ENCODE measurements at places on chromosomes 4 and X.

DNA sequence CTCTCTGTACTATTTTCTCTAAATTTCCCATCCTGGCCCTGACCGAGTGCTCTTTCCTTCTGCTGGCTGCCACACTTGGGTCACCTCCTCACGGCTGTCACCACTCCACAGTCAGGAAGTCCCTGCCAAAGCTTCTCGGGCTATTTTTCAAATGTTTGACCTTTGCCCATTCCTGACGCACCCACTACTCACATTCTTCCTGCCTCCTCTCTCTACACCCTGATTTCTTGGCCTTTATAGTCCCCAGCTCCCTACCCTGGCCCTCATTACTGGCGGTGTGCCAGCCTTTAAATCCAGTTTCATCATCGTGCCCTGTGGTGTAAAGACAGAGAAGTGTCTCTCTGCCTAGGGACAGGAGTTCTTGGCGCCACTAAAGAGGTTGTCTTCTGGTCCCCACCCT, 46.4 kb upstream of the GATB start:
- DNase-seq = no peak

- DNase-seq = no peak
Measured at GRCh38 chrX:116111497-116111896, 59.0 kb upstream of the AGTR2 start.

DNA sequence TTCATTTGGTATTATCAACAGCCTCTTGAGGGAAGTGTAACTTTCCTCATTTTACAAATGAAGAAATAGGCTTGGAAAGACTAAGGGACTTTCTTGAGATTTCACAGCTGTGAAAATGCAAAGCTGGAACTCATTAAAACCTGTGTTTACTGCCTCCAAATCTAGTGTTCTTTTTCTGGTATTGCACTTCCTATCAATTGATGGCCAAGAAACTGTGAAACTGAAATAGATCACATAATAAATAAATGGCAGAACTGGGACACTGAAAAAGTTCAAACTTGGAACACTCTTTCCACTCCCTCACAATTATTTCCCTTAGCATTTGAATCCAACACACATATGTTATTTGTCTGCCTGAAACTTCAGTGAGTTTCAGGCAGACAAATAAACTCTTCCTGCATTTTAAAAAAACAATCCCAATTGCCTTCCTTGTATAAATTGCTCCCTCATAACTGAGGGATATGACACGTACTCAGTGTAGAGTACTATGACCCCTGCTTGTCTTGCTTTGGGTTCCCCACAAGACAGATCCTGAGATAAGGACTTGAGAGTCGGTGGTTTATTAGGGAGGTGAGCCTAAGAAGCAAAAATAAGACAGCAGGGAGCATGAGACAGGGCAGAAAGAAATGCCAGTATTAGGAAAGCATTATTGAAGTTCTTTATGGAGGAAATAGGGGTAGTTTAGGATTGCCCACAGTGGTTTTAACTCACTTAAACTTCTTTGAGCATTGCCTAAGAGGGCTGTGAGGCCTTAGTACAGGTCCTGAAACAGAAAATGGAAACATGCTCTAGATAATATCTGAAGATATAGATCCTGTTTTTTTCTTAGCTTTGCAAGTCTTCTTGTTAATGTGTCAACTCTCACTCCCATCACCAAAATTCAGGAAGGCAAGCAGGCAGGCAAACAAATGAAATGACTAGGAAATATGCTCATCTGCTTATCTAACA, 33.9 kb downstream of the RTL3 start:
- no peak for DNase-seq

GRCh38 chrX:24146283-24146949, 3.1 kb upstream of the ZFX start:
- no peak for DNase-seq

DNA sequence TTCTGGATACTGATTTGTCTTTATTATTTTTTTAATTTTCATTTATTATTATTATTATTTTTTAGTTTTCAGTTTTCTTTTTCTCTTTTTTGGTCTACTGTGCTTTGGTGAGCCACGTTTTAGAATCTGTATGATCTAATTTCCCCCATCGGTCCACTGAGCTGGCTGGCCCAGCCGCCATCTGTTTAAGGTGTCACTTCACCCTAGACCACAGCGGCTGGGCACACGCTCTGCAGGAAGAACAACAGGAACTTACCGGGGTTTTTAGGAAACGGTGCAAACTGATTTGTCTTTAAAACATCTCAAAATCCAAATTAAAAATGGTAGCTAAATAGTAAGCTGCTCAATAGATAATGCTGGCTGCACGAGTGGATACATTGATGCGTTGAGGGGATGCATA, 48.8 kb upstream of the AMOT start:
- no peak for DNase-seq

DNA sequence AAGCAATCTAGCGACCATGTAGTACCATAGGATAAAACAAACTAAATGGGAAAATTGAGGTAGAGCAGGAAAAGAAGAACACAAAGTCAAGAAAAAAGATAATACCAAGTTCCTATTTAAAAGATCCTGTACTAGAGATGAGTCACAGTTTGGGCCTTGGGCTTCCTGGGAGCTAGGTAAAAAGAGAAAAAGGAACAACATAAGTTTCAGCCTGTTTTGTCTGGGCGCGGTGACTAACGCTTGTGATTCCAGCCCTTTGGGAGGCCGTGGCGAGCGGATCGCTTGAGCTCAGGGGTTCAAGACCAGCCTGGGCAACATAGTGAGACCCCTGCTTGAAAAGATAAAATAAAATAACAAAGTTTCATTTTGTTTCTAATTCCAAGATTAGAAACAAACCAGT, 14.0 kb upstream of the TMEM156 start:
- DNase-seq = no peak

DNA sequence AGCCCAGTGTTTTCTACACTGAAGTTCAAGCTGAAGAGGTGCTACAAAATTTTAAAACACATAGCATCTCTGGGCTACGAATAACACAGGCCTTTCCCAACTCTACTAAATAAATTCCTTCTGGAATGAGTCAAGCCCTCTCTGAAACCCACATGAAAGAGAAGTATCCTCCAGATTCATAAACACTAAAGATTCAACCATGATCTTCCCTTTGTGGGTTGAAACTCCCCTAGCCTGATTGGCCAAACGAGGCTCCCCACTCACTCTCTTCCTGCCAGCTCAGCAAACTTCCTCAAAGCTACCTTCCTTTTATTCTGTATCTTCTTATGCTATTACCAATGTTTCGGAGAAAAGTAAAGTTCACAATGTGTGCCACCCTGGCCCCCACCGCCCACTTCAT, 95.4 kb downstream of the NKX6-1 start:
- no peak for DNase-seq

DNA sequence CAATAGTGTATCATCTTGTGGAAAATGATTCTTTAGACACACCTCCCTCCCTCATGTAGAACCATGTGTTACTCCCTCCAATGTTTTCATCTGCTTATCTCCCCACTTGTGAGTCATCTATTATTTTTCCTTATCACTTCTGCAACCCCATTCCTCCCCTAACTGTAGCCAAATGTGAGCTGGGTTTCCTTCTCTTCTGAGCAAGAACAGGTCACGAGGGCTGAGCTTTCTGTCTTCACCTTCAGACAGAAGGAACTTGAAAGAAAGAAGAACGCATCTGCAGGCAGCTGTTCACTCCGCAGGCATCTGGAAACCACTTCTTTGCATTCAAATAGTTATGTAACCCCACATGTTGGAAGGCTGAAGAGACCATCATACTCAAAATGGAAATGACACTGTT, 1.8 kb downstream of the PPP1R2C start:
- no peak for DNase-seq

- no peak for DNase-seq
Measured at GRCh38 chr4:87151730-87152129, 68.7 kb downstream of the KLHL8 start.

DNA sequence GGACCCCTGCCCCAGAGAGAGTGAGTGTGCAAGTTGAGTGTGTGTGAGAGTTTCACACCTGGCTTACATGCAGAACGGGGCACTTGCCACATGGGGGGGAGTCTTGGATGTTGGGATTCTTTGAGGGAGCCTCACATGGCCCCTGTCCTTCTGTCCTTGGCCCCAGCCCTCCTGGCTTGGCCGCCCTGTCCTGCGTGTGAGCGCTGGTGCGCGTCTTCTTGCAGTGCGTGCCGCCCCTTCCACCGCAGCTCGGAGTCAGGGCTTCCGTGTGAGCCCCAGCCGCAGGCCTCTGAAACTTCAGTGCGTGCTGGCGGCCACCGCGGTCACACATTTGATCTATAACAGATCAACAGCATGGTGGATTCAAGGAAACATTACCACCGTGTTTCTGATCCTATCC, 30.1 kb upstream of the HGFAC start:
- no peak for DNase-seq

GRCh38 chrX:132034648-132035047, 11.5 kb downstream of the STK26 start:
- DNase-seq = no peak

DNA sequence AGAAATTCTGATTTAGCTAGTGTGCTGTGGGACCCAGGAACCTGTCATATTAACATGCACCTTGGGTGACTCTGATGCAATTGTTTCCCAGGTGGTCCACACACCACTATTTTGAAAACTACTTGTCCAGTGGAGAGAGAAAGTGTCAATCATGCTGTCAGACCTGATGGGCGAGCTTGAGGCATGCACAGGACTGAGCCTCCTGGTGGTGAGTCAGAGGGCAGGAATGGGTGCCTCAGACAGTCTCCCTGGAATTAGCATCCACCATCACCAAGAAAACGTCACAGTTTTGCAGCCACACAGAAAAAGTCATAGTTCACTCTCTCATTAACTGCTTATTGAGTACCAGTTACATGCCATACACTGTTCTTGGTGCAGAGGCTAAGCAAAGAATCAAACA, 181.8 kb upstream of the MAOA start:
- no peak for DNase-seq

DNA sequence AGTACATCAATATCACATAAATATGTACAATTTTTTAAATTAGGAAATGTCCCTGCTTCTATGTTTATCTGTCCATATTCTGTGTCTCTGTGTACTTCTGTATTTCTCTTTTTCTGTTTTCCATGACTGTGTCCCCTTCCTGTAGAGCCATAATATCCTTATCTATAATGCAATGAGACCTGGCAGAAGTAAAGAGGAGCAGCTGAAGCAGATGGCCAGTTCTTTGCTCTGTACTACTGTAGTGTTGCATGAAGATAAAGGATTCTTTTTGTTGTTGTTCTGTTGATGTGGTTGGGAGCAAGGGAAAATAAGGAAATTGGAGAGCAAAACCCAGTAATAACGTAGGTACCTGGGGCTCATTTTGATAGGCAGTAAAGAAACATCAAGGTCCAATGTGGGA, 301.7 kb downstream of the ADGRL3 start:
- no peak for DNase-seq

GRCh38 chrX:41085512-41085877, 250 bp downstream of the USP9X start:
- peak; percentile 65 for DNase-seq

DNA sequence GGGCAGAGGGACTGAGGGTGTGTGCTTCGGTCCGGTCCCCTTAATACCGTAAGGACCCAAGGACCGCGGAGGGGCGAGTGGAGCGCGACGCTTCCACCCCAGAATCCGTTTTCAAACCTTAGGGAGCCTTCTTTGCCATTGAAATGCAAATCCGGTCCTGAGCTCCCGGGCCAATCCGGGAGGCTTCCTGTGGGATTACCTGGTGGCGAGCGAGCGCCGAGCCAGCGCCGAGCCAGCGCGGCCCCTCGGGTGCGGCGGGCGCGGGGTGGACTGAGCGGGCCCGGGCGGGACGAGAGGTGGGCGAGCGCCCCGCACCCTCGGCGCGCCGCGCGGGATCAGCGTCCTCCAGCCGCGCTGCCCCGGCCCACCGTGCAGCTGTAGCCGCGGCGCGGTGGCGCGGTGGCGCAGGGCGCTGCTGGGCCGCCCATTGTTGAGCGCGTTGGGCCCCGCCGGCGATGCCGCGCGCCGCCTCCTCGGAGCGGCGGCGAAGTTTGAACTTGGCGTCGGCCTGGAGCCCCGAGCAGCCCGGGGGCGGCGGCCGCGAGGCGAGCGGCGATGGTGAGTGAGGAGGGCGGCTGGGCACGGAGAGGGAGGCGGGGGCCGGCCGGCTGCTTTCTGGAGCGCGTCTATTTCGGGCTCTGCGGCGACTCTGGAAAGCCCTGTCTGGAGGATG, 208.7 kb downstream of the SOWAHB start:
- no peak for DNase-seq

DNA sequence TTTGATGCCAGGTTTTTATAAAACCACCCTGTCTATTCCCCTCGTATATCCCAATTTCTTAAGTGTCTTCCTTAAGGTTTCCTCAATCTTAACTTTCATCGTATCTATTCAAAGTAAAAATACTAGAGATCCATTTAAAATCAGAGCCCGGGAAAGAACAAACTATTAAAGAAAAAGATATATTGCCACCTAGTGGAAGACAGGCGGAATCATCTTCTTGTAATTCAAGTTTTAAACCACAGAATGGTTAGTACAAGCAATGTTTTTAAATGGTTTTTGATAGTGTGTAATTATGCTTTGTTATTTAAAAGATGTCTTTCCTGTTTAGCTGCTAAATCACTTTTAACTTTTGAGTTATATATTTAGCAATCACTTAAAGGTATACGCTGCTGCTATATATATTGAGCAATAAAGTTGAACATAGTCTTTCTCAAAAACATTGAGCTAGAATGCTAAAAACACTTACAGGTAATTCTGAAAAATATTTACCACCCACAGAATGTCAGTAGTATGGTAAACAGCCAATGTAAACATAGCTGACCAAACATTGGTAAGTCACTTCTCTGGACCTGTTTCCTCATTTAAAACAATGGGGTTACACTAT, 18.2 kb downstream of the PRDM8 start:
- no peak for DNase-seq

- no peak for DNase-seq
Measured at GRCh38 chr4:186840222-186840701, 116.6 kb upstream of the FAT1 start.

GRCh38 chrX:68989865-68990606, 161.2 kb downstream of the EFNB1 start:
- no peak for DNase-seq

GRCh38 chr4:118983293-118983692, 94.6 kb downstream of the SYNPO2 start:
- no peak for DNase-seq

DNA sequence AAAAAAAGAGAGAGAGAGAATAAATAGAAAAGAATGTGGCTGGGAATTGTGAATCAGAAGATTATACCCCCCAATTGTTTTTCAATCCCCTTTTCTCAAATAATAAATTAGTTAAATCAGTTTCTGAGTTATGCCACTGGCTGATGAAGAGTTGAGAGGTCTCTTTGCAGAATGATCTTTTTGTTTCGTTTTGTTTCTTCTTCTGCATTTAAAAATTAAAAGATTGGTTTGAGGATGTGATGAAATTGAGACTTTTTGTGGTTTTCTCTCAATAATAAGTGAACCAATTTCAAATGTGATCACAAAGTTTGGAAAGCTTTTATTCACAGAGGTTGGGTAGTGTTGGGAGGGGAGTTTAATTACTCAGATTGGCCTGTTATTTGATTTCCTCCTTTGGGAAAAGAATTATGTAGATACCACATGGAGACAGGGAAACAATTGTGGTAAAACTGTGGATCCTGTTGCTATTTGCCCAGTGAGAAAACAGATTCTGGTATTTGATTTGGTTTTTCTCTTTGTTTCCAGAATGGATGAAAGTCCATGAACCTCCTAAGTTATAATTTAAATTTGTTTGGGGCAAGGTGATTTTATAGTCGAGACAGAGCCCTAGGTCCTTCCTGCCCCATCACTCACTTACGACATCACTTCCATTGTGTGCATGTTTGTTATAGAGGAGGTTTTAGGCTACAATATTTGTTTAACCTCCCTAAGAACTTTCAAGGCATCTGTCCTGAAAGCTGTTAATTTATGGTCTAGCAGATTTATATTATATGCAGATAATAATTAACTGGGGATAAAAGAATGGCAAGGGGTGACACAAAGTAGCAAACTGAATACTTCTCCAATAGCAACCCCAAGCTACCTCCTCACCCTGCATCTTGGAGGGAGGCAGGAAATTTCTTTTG, 92.0 kb upstream of the BMPR1B start:
- no peak for DNase-seq
